ENCODE measurements at places on chromosomes 1 and 21. TPM values are rescaled to one million over a fixed set of nuclear protein-coding genes. Genes with fewer than 3 reads are reported as not detected.

DNA sequence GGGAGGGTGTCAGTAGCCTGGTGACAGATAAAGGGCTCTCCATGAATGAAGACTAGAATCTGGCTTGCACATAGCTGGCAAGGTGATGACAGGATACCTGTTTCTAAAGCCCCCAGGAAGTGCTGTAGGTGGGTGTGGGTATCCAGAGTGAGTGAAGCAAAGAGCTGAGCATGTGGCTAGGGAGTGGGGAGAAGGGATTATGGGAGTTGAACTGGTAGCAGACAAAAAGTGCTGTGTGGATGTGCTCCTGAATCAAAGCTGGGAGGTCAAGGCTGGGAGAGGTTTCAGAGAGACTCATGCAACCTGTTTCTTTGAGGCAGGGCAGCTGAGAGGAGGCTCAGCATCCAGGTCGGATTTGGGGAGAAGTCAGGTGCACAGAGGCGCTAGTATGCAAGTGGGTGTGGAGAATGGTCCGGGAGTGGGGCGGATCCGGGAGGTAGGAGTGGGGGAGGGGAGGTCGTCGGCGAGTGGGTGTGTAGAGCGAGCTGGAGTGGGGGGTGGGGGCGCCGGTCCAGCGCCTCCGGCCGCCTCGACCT, 600 bp downstream of the ASTN1 start:
- no peak for DNase-seq

Gene LYSMD1
- total RNA-seq = 13.7 TPM

Gene BEND5
- 8.2 TPM for total RNA-seq

- peak; percentile 88 for DNase-seq
Measured at GRCh38 chr1:16146279-16147155, 9.4 kb downstream of the EPHA2 start.

DNA sequence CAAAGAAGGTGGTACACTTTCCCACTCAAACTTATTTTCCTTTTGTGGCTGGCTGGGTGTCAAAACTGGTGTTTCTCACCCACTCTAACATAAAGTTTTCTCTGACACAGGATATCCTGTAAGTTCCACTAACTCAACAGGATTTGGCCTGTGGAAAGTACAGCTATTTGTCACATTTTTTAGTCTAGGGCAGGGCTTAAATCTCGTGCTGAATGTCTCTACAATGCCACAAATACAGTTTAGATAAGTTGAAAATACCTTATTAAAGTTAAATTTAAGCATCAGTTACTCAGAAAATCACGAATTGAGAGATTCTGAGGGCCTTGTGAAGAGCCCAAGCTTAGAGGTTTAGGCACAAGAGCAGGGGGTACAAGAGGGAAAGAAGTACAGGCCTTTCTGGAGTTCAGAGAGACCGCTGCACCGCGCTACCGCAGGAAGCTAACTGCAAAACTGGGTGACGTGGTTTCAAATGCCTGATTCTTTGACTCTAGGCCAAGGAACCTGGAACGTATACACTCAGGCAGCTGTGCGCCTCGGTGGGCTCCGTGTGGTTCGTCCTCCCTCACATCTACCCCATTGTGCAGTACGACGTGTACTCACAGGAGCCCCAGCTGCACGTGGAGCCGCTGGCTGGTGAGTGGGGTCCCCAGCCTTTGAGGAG, 23.4 kb upstream of the PWP2 start:
- no peak for DNase-seq

- DNase-seq = no peak
Measured at GRCh38 chr21:37186983-37187382, 80.2 kb downstream of the VPS26C start.

DNA sequence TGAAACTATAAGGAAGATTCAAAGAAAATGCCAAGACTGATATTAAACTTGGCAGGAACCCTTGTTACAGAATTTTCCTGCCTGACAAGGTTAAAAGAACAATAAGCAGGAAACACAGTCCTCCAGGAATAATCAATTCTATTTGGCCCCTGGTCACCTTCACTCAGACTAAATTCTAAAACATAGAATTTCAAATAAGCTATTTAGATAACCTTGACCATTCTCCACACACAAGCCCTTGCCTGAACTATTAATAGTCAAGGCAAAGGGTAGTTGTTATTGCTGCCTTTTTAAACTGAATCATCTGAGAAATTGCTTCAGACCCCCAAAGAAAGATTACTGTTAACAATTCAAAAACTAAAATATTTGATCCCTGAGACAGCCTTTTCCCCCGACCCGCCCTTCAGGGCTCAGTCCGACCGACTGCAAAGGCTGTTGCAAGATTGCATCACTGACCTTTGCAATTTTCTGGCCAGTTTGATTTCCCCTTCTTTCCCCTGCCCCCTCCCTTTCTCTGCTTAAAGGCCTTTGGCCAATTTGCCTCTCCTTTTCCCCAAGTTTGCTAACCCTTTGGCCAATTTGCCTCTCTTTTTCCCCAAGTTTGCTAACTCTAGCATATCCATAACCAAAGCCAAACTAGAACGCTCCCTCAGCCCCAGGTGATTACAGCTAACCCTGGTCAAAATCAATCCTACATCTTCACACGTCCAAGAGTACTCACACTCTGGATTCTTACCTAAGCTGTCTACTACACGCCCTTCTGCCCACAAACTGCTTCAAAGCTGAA, 1.4 kb upstream of the G0S2 start:
- DNase-seq = no peak

Gene RAP1GAP
- 4.2 TPM for total RNA-seq

DNA sequence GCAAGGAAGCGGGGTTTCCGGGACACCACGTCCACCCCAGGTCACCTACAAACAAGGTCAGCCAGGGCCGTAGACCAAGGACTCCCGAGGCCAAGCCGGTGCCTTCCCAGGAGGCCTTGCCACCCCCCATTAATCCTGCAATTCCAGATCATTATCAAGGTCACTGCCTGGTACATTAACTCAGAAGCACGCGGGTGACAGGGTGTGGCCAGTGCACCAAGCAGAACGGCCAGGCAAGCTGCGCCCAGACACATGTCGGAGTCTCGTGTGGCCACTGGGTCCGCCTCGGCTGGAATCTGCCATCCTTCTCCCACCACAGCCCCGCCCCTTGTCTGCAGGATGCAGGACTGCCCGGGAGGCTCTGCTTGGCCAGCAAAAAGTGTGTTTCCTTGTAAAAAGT, 144.7 kb downstream of the PRDM16 start:
- no peak for DNase-seq

- DNase-seq = no peak
Measured at GRCh38 chr1:227093309-227093708, 153.2 kb downstream of the COQ8A start.

DNA sequence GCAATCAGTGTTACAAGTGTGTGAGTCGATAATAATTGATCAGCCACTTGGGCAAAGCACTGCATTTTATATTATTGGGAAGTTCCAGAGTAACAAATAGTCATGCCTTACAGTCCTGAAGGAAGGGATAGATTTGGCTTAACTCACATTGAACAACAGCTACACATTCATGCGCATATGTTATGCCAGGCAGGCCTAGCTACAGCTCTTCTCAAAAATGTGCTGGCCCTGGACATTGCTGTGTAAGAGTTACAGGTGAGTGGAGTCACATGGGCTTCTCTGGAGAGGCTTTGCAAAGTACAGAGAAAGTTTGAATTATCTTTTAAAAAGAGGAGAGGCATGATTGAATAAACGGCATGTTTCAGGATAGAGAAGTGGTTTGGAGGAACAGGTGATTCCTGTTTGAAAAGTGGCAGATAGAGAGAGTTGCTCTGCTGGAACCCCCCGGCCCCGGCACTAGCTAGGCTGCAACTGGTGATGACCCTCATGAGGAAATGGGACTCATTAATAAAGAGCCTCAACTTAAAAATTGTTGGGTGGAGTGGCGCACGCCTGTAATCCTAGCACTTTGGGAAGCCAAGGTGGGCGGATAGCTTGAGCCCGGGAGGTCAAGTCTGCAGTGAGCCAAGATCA, 200.6 kb downstream of the CRB1 start:
- DNase-seq = no peak

Gene MPL
- not detected for total RNA-seq

- DNase-seq = no peak
Measured at GRCh38 chr1:43932786-43933385, 715 bp upstream of the ARTN start.

Gene TGFBR3
- total RNA-seq = 228 TPM

DNA sequence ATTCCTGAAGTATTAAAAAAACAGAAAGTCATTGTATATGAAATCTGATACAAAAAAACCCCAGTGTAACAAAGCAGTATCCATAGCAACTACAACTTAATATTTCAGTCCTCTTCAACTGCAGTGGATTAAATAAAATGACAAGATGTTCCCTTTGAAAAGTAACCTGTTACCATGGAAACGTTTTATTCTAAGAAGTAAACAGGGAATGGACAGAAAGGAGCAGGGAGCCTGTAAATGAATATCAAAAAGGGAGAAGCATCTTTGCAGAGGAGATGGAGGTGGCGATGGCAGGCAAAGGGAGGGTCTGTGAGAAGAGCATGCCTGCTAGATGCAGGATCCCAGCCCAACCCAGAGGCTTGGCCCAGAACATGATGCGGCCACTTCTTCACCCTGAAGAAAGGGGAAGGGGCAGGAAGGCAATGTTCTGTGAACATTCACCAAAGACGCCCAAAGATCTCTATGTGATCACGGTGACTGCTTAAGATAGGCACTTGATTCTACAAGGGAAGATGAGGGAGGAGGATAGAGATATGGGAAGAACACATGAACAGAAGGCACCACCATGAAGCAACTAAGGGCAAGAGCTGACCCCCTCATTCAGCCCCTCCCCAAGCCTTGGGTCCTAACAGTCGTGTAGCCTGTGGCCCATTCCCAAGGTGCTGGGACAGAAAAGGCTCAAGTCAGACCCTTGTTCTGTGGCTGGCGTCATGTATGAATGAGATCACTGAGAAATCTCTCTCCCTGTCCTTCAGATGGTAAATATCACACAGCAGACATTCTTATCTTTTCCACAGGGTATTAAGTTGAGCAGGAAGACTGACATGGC, 200.0 kb downstream of the SLC45A1 start:
- no peak for DNase-seq

Gene OR6N1
- not detected for total RNA-seq

Gene AMIGO1
- total RNA-seq = 15.9 TPM

GRCh38 chr1:234368320-234369032, 4.8 kb upstream of the COA6 start:
- no peak for DNase-seq

GRCh38 chr21:15052459-15052763, 12.4 kb downstream of the NRIP1 start:
- no peak for DNase-seq

GRCh38 chr21:35026617-35027562, 22.2 kb downstream of the RUNX1 start:
- no peak for DNase-seq

GRCh38 chr1:244012202-244012601, 38.9 kb upstream of the ZBTB18 start:
- DNase-seq = peak; percentile 22

DNA sequence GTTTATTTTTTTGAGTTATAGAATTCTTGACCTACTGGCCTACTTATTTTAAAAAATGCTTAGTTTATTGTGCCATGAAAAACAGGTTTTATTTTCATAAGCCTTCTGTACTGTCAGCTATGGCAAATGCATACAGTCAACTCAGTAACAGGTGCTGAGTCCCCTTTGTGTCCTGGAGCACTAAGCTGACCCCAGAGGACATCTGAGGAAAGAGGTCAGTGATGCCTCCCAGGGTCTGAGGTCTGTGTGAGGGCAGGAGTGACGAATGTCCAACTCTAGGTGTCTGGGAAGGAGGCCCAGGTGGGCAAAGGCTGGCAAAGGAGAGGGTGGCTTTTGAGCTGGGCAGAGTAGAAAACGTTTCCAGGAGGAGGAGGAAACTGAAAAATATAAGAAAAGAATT, 7.8 kb upstream of the TMEM201 start:
- no peak for DNase-seq

DNA sequence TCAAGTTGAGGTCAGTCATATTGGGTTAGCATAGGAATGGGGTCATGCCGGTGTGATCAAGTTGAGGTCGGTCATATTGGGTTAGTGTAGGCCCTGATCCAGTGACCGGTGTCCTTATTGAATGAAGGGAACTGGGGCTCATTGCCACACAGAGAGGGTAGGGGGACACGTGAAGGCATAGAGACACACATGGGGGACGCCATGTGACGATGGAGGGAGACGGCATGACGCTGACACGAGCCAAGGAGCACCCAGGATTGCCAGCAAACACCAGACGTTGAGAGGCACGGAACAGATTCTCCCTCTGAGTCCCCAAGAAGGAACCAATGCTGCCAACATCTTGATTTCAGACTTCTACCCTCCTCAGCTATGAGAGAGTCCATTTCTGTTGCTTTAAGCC, 136.9 kb upstream of the ZBTB40 start:
- DNase-seq = no peak
